ENCODE measurements at places on chromosomes 1 and 21.

- DNase-seq = no peak
These were observed 7.8 kb upstream of the MEF2D start for GRCh38 chr1:156508205-156508954.

DNA sequence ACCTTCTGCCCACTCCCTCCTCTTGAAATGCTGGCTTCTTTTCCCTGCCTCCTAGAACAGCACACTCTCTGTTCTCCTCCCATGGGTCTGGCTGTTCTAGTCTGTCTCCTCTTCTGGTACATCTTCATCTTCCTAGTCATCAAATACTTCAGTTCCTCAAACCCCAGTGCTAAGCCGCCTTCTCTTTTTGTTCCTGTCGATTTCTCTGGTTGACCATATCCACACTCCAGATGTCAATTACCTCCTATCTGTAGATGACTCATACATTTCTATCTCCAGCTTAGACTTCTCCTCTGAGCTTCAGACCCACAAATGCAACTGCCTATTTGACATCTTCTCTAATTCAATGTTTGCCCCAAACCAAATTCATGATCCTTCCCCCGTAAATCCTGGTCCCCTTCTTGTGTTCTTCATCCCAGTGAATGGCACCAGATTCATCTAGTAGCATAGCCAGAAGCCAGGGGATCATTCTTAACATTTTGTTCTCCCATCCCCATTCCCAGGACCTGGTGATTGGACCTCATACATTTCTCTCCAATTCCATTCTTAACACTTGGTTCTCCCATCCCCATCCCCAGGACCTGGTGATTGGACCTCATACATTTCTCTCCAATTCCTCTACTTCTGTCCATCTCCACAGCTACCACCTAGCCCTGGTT, 35.9 kb downstream of the USP24 start:
- no peak for DNase-seq

- no peak for DNase-seq
These were observed 11.4 kb downstream of the SLC45A3 start for GRCh38 chr1:205668951-205669340.

- DNase-seq = no peak
These were observed 121.2 kb downstream of the LMX1A start for GRCh38 chr1:165235155-165235776.

GRCh38 chr1:192565946-192566345, 9.6 kb upstream of the RGS1 start:
- DNase-seq = no peak

DNA sequence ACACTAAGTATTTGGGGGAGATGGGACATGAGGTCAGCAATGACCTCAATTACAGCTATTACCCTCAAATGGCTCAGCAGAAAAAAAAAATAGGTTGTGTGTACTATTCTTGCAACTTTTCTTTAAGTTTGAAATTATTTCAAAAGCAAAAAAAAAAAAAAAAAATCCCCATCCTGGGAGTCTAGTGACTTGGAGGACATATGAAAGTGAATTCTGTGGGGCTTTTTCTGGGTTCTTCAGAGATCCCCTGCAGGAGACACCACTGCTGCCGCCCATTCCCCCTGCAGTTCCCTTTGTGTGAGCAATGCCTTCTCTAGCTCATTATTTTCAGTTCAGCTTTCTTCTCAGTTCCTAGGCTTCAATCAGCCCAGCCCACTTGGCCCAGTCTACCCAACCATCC, 16.7 kb downstream of the HSD11B1 start:
- DNase-seq = no peak

- no peak for DNase-seq
These were observed 26.7 kb downstream of the CACHD1 start for GRCh38 chr1:64496606-64497005.

DNA sequence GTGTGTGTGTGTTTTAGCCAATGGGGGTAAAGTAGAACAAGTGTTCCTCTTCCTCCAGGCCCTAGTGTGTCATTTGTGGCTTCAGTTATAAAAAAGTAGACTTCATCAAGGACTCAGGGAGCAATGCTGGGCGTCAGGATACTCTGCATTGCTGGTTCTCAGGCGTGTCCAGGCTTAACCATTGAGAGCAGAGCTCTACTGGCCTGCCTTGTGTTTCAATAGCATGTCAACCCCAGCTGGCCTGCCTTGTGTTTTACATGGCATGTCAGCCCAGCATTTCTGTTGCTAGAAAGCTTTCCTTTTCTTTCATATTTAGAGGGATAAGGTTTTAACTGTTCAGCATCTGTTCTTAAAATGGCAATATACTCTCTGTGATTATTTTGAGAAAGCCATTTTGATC, 117.6 kb upstream of the TMPRSS15 start:
- DNase-seq = no peak

DNA sequence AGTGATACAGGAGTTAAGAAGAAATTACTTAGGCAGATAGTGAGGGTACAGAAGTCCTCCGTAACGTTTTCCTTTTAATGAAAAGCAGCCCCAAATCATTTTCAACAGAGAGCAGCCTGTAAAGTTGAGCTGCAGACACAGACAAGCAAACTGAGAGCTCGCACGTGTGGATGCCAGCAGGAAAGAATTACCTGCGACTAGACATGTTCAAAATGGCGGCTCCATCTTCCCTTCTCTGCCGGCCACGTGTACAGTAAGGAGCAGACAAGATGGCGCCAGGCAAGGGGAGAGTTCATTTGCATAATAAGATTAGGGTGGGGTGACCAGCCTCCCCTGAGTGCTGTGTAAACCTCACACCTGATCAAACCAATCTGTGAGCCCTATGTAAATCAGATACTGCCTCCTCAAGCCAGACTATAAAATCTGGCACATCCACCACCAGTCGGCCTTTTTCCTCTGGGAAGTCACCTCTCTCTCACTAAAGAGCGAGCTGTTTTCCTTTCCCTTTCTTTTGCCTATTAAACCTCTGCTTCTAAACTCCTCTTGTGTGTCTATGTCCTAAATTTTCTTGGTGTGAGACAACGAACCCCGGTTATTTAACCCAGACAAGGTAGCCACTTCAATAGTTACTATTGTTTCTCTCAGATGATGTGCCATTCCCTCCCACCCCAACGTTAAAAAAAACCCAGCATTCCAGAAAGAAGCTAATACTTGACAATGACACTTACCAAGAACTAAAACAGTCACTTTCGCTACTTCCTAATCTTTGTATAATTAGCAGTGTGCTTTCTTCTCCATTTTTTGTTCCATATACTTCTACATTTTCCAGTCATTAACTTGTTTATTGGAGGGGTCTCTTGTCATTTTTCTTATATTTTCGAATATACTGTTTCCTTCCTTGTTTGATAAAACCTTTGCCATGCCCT, 27.4 kb downstream of the DUSP10 start:
- DNase-seq = no peak

- peak; percentile 23 for DNase-seq
These were observed 126.9 kb upstream of the ERRFI1 start for GRCh38 chr1:8152731-8153702.

Data from T-helper 9 cell (primary cell).